ENCODE measurements at places on chromosomes 12 and 14.

DNA sequence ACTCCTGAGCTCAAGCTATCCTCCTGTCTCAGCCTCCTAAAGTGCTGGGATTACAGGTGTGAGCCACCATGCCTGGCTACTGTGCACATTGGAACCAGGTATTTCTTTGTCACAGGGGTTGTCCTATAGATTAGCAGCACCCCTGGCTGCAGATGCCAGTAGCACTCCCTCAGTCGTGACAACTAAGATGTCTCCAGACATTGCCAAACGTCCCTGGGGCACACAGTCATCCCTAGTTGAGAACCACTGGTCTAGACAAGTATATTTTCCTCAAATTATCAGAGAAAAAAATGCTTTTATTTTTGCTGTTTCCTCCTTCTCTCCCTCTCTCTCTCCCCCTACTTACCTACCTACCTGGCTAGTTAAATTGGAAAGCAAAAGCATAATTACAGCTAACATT is 17.9 kb upstream of the P2RX7 start:
- no peak for DNase-seq

DNA sequence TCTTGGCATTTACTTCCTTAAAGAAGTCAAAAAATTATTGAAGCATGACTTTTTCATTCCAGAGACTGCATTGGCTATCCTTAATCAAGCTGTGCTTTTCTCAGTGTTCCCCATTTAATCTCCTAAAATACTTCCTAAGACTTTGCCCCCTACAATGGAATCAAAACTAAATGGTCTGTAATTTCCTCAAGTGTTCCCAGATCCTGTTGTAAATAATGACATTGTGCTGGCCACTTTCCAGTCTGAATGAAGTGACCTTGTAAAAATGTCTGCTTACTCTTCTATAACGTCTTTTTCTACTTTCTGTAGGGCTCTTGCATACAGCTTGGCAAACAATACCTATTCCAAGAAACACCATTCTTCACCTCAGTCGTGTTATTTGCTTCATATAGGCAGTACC is 45.3 kb upstream of the MBIP start:
- DNase-seq: no peak

- DNase-seq: peak; percentile 43
These were observed 102.5 kb downstream of the FGD4 start for GRCh38 chr12:32501835-32502333.

GRCh38 chr14:100532906-100533655 is 54.1 kb downstream of the BEGAIN start:
- peak; percentile 31 for DNase-seq

GRCh38 chr14:86802726-86803125 is 1190.3 kb downstream of the GALC start:
- no peak for DNase-seq

- DNase-seq: no peak
These were observed 110.2 kb downstream of the SNAPC1 start for GRCh38 chr14:61872452-61872851.

GRCh38 chr14:103679351-103679750 is 35.9 kb downstream of the XRCC3 start:
- DNase-seq: no peak

- peak; percentile 71 for DNase-seq
These were observed 34.8 kb upstream of the FRMD6 start for GRCh38 chr14:51616724-51617409.

DNA sequence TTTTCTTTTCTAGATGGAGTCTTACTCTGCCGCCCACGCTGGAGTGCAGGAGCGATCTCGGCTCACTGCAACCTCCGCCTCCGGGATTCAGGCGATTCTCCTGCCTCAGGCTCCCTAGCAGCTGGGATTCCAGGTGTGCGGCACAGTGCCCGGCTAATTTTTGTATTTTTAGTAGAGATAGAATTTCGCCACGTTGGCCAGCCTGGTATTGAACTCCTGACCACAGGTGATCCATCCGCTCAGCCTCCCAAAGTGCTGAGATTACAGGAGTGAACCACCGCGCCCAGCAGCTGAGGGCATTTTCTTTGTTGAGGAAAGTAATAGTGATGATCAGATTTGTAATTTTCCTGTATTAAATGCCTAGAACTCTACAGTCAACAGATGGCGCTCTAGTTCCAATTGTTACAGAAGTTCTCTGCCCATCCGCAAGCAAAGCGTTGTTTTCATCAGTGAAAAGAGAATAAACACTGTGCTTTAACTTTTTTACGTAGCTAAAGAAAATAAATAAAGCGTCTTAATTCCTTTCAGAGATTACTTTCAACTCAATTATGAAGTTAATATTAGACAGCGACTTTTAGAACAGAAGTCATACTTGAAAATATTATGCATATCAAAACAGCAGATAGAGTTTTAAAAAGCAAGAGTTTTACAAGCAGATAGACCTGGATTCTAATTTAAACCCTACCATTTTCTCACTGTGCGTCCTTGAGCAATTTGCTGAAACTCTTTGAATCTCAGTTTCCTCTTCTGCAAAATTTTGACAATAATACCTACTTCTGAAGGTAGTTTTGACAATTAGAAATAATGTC is 335.1 kb downstream of the DUSP6 start:
- DNase-seq: peak; percentile 59

- DNase-seq: peak; percentile 1
These were observed 40.5 kb downstream of the JAG2 start for GRCh38 chr14:105128059-105128458.

GRCh38 chr14:50260511-50260910 is 29.1 kb upstream of the SOS2 start:
- peak; percentile 35 for DNase-seq

DNA sequence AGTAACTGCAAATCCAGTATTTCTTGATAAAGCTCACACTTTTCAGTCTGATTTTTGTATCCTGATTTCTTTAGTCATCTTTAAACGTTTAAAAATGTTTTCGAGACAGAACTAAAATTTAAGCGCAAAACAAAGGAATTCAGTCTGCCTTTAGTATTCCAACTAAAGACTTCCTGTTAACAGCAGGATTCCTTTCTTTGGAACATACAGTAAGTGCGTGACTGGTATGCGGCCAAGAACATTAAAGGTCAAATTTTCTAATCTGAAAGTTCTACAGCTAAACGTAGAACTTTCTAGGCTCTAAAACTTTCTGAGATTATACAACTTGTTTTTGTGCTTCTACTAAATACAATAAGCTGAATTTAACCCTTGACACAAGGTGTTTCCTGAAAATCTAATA is 9.9 kb downstream of the SAV1 start:
- no peak for DNase-seq

GRCh38 chr14:28709571-28710305 is 56.8 kb upstream of the FOXG1 start:
- no peak for DNase-seq

GRCh38 chr12:31832740-31833729 is 104.2 kb upstream of the AMN1 start:
- DNase-seq: peak; percentile 18

DNA sequence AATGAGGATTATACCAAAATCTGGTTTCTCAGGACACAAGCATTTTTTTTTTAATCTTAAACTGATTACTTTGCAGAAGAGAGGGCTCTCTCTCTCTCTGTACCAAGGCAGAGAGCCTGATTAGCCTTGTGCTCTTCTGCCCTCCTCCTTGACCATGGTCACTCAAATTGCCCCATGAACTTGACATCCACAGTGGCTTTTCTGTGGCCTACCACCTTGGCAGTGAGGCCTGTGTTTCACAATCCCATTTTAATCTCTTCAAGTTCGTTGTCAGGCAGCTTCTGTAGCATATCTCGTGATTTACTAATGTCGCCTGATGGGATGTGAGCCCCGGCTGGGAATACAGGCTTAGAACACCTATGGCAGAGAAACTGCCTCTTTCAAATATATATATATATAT is 30.7 kb upstream of the PWP1 start:
- DNase-seq: no peak

DNA sequence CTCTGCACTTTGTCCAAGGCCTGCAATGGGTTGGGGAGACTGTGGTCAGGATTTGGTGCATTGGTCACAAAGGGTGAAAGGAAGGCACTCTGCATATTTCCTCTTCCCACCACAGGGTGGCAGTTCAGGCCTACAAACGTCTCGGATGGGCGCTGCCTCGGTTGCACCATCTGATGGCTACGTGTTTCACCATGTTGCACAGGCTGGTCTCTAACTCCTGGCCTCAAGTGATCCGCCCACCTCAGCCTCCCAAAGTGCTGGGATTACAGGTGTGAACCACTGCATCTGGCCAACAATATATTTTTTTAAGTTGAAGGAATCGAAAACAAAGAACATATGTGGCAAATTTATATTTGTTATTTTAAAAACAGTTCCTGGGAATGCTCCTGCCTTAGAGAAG is 35.1 kb downstream of the TMBIM6 start:
- DNase-seq: peak; percentile 80

GRCh38 chr12:98868076-98868475 is 223.0 kb downstream of the APAF1 start:
- DNase-seq: no peak

DNA sequence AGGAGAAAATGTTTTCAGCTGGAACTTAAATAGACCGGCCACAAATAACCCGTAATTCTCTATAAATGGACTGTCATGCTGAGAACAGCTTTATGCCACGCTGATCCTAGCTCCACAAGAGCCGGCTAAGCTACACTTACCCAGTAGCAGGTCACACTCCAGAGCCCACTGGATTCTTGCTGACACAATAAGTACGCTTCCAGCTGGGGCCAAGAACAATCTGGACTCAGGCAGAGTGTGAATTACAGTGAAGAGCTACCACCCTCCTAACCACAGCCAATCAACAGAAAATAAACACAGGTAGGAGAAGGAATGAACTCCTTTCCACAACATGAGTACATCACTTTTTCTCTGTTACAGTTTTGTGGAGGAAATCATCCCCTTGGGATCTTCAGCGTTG is 531.3 kb downstream of the GALC start:
- no peak for DNase-seq

DNA sequence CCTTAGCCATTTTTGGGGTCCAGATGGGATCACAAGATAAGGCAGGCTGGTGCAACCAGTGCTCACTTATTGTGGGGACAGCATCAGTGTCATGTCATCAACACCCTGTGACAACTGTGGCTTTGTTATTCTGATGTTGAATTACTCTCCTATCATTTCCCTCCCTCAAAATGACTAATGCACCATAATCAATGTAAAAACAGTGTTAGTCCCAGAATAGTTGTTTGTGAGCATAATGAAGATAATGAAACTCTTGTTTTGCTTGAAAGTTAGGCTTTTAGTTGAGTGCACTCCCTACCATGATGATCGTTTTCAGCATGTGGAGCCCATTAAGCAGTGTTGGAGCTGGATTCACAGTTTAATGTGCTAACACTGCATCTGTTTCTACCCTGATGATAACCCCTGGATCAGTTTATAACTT is 151.4 kb downstream of the TMTC2 start:
- DNase-seq: no peak

DNA sequence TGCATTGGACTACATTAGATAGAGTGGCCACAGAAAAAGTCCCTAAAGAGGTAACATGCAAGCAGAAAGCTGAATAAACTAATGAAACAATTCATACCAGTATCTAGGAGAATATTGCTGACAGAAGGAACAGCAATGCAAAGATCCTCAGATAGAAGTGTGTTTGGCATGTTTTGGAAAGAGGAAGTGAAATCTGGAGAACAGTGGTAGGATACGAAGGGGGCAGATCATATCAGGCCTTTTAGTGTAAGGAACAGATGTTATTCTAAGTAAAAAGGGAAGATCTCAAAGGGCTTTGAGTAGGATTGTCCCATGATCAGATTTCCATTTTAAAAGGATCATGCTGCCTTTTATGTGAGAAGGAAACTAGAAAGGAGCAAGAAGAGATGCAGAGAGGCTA is 342.9 kb downstream of the PAWR start:
- DNase-seq: no peak

- no peak for DNase-seq
These were observed 410.6 kb downstream of the MDGA2 start for GRCh38 chr14:47264842-47265241.

- DNase-seq: no peak
These were observed 4.0 kb downstream of the SRGAP1 start for GRCh38 chr12:63848450-63848849.

GRCh38 chr12:32605326-32606095 is 73.6 kb upstream of the DNM1L start:
- DNase-seq: no peak

GRCh38 chr12:102888511-102888910 is 28.5 kb downstream of the PAH start:
- no peak for DNase-seq

GRCh38 chr14:32202491-32202997 is 525 bp downstream of the RNU6-8 start:
- no peak for DNase-seq

- no peak for DNase-seq
These were observed 118.2 kb upstream of the TMCC3 start for GRCh38 chr12:94768398-94769046.

GRCh38 chr12:29157486-29157946 is 8.4 kb downstream of the FAR2 start:
- DNase-seq: no peak

GRCh38 chr12:19454837-19455236 is 15.5 kb downstream of the AEBP2 start:
- no peak for DNase-seq

DNA sequence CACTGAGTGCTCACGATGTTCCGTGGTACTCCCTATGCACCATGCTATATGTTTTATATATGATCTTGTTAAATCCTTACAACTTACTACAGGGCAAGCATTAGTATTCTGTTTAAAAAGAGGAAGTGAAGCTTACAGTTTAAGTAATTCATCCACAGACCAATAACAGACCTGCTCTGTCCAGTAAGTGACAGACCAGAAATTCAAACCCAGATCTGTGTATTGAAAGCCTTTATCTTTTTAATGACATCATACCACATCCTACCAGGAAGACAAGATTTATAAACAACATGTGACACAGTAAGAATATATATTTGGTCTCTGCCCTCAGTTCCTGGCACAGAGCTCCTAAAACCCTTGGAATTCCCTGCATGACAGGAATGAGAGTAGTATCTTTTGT is 206.5 kb downstream of the STXBP6 start:
- no peak for DNase-seq

DNA sequence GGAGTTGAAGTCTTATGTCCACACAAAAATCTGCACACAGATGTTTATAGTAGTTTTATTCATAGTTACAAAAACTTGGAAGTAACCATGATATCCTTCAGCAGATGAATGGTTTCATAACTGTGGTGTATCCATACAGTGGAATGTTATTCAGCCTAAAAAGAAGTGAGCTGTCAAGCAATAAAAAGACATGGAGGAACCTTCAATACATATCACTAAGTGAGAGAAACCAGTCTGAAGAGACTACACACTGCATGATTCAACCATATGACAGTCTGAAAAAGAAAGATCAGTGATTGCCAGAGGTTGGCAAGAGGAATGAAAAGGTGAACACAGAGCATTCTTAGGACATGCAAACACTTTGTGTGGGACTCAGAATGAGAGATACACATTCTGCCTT is 18.6 kb upstream of the IFNG start:
- DNase-seq: no peak

DNA sequence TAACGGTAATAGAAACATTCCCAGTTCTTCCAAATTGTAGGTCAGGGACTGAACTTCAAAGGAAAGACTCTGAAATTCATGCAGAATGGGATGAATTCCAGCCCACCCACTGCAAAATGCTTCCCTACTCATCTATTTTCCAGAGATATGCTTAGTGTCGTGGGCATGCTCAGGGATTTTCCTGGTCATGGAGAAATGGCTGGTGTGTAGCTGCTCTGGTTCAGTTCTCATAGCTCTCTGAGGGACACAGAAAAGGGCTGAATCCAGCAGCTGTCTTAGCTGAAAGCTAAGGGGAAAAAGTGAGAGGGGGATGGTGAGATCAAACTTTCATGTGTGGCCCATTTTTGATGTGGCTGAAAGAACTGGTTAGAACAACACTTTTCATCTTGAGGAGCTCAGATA is 72.9 kb upstream of the KRAS start:
- no peak for DNase-seq

Measured in adrenal gland (tissue), 19 donors.